Activated CD8-positive, alpha-beta T cell treated with anti-CD3 and anti-CD28 coated beads, Interleukin-2, amount 10 ng/mL, durations not matched to agents 7 days and 5 days (primary cell): ENCODE measurements at places on chromosomes 16 and 17.

DNA sequence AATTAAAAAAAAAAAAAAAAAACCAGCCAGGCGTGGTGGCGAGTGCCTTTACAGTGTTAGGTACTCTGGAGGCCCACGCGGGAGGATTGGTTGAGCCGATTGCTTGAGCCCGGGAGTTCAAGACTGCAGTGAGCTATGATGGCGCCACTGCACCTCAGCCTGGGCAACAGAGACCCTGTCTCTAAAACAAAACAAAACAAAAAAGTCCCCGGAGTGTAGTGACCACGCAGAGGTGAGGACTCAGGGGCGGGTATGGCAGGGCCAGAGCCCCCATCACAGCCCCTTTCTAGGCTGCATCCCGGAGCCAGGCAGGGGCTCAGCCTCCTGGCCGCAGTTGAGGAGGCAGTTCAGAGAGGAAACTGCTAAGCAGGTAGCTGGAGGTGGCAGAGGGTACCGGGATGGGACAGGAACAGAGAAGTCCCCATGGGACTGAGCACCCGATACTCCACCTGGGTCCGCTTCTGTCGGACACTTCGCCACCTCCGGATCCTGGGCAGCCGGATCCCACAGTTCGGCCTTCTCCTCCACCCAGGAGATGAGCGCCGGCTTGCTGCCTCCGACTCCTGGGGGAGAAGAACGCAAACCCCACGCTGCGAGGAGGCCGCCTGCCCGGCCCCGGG, 800 bp downstream of the ZNF747 start:
- DNase-seq = peak; percentile 42

DNA sequence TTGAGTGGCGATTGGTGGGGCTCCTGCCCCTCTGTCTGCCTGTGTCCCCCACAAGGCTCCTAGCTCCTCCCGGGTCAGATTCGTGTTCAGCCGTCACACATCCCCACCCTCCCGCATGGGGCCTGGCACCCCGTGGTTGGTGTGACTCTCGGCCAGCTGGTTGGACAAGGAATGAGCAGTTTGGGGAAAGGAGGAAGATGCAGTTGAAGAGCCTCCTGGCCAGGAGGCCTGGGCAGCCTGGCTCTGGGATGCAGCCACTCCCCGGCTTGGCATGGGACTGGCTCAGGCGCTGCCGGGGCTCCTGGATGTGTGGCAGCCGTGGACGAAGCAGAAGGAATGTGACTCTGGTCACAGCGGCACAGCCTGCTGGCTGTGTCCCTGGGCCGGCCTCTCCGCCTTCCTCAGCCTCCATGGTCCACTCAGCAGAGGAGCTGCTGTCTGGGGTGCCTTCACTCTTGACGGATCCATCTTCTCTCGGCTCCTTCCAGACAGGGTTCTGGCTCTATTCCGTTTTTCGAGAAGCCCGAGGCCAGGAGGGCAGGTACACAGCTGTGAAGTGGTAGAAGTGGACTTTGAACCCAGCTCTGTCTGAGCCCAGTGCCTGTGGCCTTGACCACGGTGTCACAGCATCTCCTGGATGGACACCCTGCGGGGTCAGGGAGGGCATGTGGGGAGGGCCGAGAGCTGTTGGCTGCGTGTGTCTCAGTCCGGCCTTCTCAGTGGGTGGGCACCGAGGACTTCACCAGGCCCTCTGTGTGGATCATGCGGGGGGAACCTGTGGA, 2.1 kb downstream of the TRAF7 start:
- DNase-seq = no peak

DNA sequence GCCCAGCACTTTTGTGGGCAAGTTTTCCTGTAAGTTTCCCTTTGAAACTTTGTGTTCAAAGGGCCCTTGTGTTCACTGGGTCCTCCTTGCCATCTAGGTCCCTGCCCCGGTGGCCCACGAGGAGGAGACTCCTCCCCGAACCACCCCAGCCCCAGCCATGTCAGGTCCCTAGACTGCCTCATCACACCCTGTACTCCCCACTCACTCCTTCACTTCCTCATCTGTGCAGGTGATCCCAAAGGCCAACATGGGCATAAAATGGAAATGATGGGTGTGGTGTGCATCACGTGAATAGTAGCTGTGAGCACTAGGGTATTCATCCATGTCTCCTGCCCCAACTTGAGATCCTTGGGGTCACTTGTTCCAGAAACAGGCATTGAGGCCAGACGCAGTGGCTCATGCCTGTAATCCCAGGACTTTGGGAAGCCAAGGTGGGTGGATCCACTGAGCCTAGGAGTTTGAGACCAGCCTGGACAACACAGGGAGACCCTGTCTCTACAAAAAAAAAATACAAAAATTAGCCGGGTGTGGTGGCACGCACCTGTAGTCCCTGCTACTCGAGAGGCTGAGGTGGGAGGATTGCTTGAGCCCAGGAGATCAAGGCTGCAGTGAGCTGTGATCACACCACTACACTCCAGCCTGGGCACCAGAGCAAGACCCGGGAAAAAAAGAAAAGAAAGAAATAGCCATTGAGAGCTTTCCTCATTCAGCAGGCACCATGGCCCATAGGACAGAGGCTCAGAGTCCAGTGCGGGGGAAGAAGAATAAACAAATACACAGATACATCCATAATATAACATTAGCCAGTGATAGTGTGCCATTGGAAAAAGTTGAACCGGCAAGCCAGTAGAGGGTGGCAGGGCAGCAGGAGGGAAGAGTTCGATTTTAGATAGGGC, 74.5 kb downstream of the KATNIP start:
- no peak for DNase-seq

- no peak for DNase-seq
Observed at GRCh38 chr17:73323409-73324159, 11.8 kb upstream of the CDC42EP4 start.

DNA sequence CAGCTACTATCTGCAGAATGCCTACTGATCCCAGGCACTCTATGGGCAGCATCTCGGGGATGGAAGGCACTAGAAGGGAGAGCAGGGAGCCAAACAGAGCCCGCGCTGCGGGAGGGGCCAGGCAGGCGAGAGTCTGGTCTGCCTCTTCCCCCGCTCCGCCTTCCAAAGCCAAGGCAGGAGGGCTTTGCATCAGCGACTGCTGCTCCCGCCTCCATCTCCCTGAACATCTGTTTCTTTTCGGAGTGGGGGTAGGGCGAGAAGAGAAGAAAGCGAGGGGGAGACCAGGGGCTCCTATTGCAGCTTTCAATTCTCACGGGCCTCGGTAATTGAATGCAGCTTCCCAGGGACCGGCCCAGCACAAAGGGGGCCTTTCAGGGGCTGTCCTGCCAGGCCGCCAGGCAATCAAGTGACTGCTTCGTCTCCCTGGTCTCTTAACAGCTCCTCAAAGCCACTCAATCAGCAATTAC, 31.4 kb upstream of the CDC42EP4 start:
- DNase-seq = no peak

- no peak for DNase-seq
Observed at GRCh38 chr17:68539548-68540467, 27.6 kb downstream of the PRKAR1A start.
